Panc1 (cell line): ENCODE measurements at places on chromosomes 3 and 15. TPM values are rescaled to one million over a fixed set of nuclear protein-coding genes. Genes with fewer than 3 reads are reported as not detected.

RAD18 gene
- 13.8 TPM for total RNA-seq

CCR1 gene
- total RNA-seq: not detected

SLC28A2 gene
- 0.23 TPM for total RNA-seq

IL17RC gene
- total RNA-seq: 23.6 TPM

STARD5 gene
- total RNA-seq: 2.9 TPM

C2CD4B gene
- total RNA-seq: 0.26 TPM

CGNL1 gene
- total RNA-seq: 3.5 TPM

KCNH8 gene
- not detected for total RNA-seq

MIX23 gene
- total RNA-seq: 61.7 TPM

MYO9A gene
- total RNA-seq: 41.6 TPM

BCL2A1 gene
- total RNA-seq: 4.7 TPM

CHRNA7 gene
- total RNA-seq: 3.3 TPM

SNUPN gene
- 52.1 TPM for total RNA-seq

LRRC3B gene
- total RNA-seq: not detected

ROPN1 gene
- not detected for total RNA-seq

FBXO40 gene
- not detected for total RNA-seq

TAGLN3 gene
- total RNA-seq: not detected

CYP19A1 gene
- total RNA-seq: not detected

KNG1 gene
- total RNA-seq: 0.23 TPM

GBE1 gene
- 30.4 TPM for total RNA-seq

MKRN2OS gene
- total RNA-seq: not detected

LMAN1L gene
- not detected for total RNA-seq

VWA5B2 gene
- total RNA-seq: 0.28 TPM

CLSTN2 gene
- total RNA-seq: 0.03 TPM

LACTB gene
- 18.4 TPM for total RNA-seq

SFMBT1 gene
- total RNA-seq: 24.4 TPM

ERICH6 gene
- 0.28 TPM for total RNA-seq

SKOR1 gene
- 0.21 TPM for total RNA-seq

HESX1 gene
- total RNA-seq: 1.1 TPM

FBXL22 gene
- total RNA-seq: 0.54 TPM

FMN1 gene
- 3.9 TPM for total RNA-seq

STAB1 gene
- 0.39 TPM for total RNA-seq

ULK4 gene
- 14.3 TPM for total RNA-seq

SPINT1 gene
- total RNA-seq: 32.7 TPM

CCDC13 gene
- 0.82 TPM for total RNA-seq

SEMA3G gene
- 1.6 TPM for total RNA-seq

ENTPD3 gene
- not detected for total RNA-seq

AHSG gene
- 0.85 TPM for total RNA-seq

GOLGA8T gene
- total RNA-seq: not detected

VILL gene
- total RNA-seq: 5.7 TPM

SNTN gene
- not detected for total RNA-seq

POLQ gene
- 11.9 TPM for total RNA-seq

MDFIC2 gene
- not detected for total RNA-seq

MESP2 gene
- total RNA-seq: 1.1 TPM

ARNT2 gene
- total RNA-seq: 16.8 TPM

CLRN1 gene
- total RNA-seq: not detected

PPP1R14D gene
- 0.64 TPM for total RNA-seq

FAM81A gene
- 7.3 TPM for total RNA-seq

CHRM5 gene
- not detected for total RNA-seq

CFAP44 gene
- total RNA-seq: 0.74 TPM

SCAANT1 gene
- total RNA-seq: not detected

ITIH1 gene
- total RNA-seq: 0.31 TPM

SOX2 gene
- total RNA-seq: 0.39 TPM

C3orf85 gene
- total RNA-seq: not detected

CCR9 gene
- not detected for total RNA-seq

KCNMB2 gene
- total RNA-seq: not detected
